ENCODE measurements at places on chromosomes 5 and 9. TPM values are rescaled to one million over a fixed set of nuclear protein-coding genes. Genes with fewer than 3 reads are reported as not detected.

VLDLR gene
- 24.9 TPM for total RNA-seq

RAD50 gene
- 18.7 TPM for total RNA-seq

UBE2B gene
- 47.5 TPM for total RNA-seq

OSTF1 gene
- total RNA-seq, result 39.9 TPM

CTXN3 gene
- total RNA-seq, result not detected

SPATA31A3 gene
- total RNA-seq, result not detected

- no peaks in the 10 kb centered on the region for H3K36me3 ChIP-seq
- H3K4me1 ChIP-seq, result no peaks in the 10 kb centered on the region
- no peak overlapping the region for H3K4me3 ChIP-seq
- H3K27me3 ChIP-seq, result peaks cover under 1% of the 10 kb centered on the region
- H3K27ac ChIP-seq, result no peak overlapping the region
Measured at GRCh38 chr5:141328231-141328630, 2.1 kb upstream of the PCDHGA1 start.

DNA sequence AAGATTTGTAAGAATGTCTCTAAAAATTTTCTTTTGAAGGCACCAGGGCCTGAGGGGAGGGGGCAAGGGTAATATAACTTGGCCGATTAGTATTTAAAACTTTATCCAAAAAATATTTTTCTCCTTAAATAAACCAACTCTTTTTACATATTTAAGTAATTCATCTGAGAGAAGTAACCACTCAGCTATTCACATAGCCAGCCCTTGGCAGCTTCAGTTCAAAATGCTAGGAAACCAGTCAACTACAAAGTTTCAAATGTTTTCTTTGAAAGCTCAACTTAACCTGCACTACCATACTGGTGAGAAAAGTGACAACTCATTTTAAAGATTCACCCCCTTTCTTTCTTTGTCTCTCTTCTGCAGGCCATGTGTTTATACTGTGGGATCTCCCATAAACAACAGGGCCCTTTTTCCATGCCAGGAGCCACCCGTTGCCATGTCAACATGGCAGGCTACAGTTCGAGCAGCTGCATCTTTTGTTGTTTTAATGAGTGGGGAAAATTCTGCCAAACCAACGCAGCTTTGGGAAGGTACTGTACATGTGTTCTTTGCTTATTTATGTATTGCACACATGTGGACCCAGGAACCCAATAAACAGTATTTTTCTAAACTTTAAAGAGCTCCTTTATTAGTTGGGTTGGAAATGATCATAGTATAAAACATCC lies 46.3 kb downstream of the AOPEP start:
- no peaks in the 10 kb centered on the region for H3K4me1 ChIP-seq
- H3K4me3 ChIP-seq, result no peak overlapping the region
- no peak overlapping the region for H3K27ac ChIP-seq

GRCh38 chr5:168987543-168988300 lies 313.2 kb downstream of the SLIT3 start:
- no peak overlapping the region for H3K27ac ChIP-seq
- peaks cover 7% of the 10 kb centered on the region for H3K4me1 ChIP-seq
- H3K27me3 ChIP-seq, result no peaks in the 10 kb centered on the region
- H3K36me3 ChIP-seq, result no peaks in the 10 kb centered on the region

DNA sequence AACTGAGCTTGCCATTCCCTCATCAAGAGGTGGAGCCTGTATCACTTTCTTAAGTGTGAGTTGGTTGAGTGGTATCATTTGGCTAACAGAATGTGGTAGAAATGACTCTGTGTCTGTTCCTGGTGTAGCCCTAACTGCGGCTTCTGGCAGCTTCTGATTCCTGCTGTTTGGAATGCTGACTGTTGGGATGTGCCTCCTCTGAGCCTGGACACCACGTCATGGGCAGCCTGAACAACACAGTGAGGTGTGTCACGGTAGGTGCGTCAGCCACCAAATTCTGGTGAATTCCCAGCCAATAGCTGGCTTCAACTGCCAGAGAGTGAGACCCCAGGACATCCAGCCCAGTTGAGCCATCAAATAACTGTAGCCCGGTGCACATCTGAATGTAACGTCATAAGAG lies 6.1 kb upstream of the C9orf152 start:
- H3K4me1 ChIP-seq, result no peaks in the 10 kb centered on the region
- DNase-seq, result no peak
- no peak overlapping the region for H3K27ac ChIP-seq
- no peaks in the 10 kb centered on the region for H3K27me3 ChIP-seq
- H3K36me3 ChIP-seq, result no peaks in the 10 kb centered on the region
- no peak overlapping the region for H3K4me3 ChIP-seq

Data from adrenal gland (tissue), 19 donors.